ENCODE measurements at places on chromosomes 3 and 15.

GRCh38 chr3:76387000-76387399 lies 601.7 kb upstream of the ZNF717 start:
- DNase-seq: no peak

- DNase-seq: no peak
Observed at GRCh38 chr3:141330718-141331376, 37.5 kb upstream of the ZBTB38 start.

GRCh38 chr3:182501856-182502255 lies 291.4 kb upstream of the ATP11B start:
- no peak for DNase-seq

GRCh38 chr3:113454057-113454456 lies 12.8 kb upstream of the CFAP44 start:
- DNase-seq: no peak

- DNase-seq: peak; percentile 45
Observed at GRCh38 chr15:90597577-90597976, 67.9 kb downstream of the CRTC3 start.

- DNase-seq: no peak
Observed at GRCh38 chr3:189688262-189688661, 57.1 kb downstream of the TP63 start.

GRCh38 chr3:36662626-36663025 lies 101.7 kb downstream of the DCLK3 start:
- no peak for DNase-seq

DNA sequence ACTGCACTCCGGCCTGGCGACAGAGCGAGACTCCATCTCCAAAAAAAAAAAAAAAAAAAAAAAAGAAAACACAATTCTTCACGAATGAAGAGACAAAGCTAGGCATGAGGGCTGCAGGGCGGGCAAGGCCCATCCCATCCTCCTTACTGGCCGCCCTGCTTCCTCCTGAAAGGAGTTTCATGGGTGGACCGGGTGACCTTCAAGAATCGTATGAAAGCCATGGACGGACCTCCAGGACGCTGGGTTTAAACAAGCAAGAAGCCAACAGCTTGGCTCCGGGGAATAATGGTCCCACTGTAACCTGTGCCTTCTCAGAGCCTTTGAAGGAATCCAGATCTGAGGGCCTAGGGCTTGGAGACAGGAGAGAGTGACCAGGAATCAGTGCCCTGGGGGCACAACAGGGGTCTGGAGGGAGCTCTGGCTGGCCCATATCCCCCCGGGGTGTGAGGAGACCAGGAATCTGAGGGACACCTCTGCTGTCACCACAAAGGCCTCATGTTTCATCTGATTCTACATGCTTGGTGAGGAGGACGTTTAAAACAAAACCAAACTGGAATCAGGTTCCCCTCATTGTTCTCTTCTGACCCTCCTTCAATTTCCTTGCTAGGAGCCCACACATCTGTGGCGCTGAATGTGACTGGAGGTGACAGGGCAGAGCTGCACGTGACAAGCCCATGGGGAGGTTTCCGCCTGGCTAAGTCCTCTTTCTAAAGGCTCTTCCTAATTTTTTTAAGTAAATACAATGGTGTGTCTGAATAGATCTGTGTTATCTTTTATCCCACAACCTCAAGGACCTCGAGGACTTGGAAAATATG lies 46.1 kb downstream of the WHAMM start:
- no peak for DNase-seq

DNA sequence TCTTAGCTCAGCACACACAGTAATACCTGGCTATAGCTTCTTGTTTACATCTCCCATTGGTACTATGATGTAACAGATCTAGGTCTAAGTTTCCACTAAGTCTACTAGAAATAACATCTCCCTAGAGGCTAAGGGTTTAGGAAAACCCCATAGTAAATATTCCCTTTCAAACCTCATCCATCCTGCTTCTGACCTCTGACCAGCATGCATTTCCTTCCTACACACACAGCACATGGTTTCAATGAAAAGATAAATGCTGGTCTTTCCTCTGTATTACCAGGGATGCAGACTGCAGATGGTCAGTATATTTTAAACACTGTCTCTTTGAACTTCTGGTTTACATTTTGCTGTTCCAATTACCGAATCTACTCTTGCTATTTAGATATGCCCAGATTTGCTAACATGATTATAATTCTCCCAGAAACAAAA lies 96.6 kb downstream of the EFL1 start:
- DNase-seq: peak; percentile 22

- DNase-seq: no peak
Observed at GRCh38 chr3:31011380-31011779, 116.9 kb upstream of the GADL1 start.

GRCh38 chr3:30766522-30766921 lies 127.9 kb downstream of the GADL1 start:
- no peak for DNase-seq

Data from GM10248 (cell line).